ENCODE measurements at places on chromosomes 12 and 14. TPM values are rescaled to one million over a fixed set of nuclear protein-coding genes. Genes with fewer than 3 reads are reported as not detected.

The AREL1 gene
- polyA plus RNA-seq: 17.7 TPM

The KRT71 gene
- polyA plus RNA-seq: not detected

The RASAL1 gene
- 0.28 TPM for polyA plus RNA-seq

The ANG gene
- 3.1 TPM for polyA plus RNA-seq

The GPD1 gene
- 17.8 TPM for polyA plus RNA-seq

The SIX6 gene
- not detected for polyA plus RNA-seq

The TCL1A gene
- 0.70 TPM for polyA plus RNA-seq

The TESPA1 gene
- polyA plus RNA-seq: 1.1 TPM

- DNase-seq: no peak
Measured at GRCh38 chr12:27967551-27968054, 4.9 kb downstream of the PTHLH start.

GRCh38 chr14:75531660-75532317, 9.5 kb downstream of the BATF start:
- DNase-seq: no peak

DNA sequence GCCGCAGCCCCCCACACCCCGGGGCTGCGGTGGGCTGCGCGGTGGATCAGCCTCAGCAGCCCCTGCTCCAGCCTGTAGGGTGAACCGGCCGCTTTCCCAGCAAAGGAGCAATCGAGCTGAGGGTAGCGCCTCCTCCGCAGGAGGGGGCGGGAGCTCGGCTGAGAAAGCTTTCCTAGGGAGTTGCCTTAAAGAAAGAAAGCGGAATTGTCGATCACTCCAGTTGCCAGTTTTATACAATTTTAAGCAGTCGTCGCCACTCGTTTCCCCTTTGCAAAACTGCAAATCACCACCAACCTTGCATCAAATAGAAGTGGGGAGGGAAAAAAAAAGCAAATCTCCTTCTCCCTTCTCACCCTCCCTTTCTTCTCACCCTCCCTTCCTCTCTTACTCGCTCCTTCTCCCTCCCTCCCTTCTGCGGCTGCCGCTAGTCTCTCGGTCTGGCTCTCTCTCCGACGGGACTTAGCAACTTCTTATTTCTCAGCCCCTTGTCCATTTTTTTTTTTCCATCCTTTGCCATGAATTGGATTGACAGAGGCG, at the start of gene PDE3A:
Gene PDE3A, plus strand, starts transcription at position 424 of the 537 bp plus-strand sequence. CDS start 748 bp downstream, outside the sequence.
- peak; percentile 80 for DNase-seq

DNA sequence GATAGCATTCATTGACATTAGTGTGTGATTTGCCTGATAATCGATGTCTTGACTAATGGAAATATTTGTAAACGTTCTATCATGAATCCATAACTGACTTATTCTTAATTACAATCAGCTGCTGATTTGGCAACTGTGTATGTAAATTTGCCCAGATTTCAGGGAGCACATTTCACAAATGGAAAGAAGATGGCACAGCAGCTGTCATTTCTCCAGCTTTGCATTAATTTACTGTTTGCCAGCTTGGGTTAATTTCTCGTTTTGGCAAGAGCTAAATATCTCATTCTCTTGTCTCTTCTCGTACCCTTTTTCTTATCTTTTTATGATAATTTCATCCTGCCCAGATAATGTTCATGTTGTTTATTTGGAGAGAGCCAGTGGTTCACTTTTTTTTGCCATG, 22.9 kb downstream of the TDP1 start:
- no peak for DNase-seq

GRCh38 chr14:64209444-64210131, 84.6 kb downstream of the ESR2 start:
- peak; percentile 64 for DNase-seq

- DNase-seq: no peak
Measured at GRCh38 chr12:51911788-51912711, 4.7 kb downstream of the ACVRL1 start.

DNA sequence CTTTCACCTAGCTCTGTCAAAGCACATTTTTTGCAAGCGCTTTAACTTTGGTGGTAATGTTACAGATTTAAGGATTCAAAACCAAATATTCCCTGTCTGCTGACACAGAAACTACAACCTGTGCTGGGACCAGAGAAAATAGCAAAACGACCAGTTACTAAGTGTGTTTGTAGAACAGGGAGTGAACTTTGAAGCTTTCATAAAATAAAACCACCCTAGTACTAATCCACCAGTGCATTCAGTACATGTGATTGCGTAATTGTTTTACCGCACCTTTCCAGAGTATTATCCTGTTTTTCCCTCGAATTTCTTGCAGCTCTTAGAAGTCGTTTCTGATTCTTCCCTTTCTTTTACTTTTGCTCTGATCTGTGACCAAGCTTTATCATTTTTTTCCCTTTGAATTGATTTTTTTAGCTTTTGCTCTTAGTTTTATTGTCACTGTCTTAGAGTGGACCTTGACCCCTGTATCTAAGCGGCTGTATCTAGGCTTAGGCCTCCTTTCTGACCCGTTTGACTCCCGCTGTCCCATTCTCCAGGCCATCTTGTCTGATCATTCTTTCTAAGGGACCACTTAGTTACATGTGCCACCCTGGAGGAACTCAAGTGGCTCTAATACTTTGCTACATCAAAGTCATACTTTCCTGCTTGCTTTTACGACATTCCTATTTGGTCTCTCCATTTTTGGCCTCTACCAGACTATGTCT, 429.4 kb downstream of the PCNX1 start:
- no peak for DNase-seq

- DNase-seq: no peak
Measured at GRCh38 chr12:115953450-115953849, 324.0 kb downstream of the MED13L start.

DNA sequence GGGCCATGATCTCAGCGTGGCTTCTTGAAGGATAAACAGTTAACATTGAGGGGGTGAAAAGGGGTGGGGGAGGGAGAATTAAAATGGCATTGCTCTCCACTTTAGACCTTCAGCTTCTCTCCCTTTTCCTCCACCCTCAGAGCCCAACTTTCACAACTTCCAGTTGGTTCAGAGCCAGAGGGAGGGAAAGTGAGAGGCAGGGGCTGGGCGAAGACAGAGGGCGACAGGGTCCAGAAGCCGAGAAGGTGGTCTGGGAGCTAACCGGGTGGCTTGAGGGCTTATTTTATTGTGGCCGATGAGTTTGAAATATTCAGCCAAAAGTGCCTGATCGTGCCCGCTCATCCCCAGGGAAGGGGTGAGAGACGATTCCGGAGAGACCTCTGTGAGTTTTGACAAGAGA, 4.1 kb downstream of the BMP4 start:
- DNase-seq: no peak

- peak; percentile 54 for DNase-seq
Measured at GRCh38 chr14:64879635-64880220, at the start of gene SPTB. SPTB (minus strand) TSS chr14:64879907; CDS start chr14:64823094, 56,813 bp downstream.

DNA sequence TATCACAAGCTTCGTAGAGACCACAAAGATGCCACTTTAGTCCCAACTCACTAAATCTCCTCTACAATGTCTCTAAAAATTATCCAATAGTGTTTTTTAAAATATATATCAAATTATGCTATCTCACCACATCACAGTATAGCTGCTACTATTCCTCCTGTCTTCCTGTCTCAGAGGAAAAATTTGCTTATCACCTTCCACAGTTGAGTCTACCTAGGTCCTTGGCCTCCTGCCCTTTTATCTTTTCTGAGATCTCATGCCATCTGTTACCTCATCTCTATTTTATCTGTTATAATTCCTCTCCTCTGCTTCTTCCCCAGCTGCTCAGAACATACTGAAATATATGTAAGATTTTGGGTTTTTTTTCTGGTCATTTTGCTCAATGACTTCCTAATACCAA, 568.2 kb downstream of the DIO2 start:
- no peak for DNase-seq

- DNase-seq: peak; percentile 54
Measured at GRCh38 chr14:58862416-58863160, 224.8 kb downstream of the DACT1 start.

DNA sequence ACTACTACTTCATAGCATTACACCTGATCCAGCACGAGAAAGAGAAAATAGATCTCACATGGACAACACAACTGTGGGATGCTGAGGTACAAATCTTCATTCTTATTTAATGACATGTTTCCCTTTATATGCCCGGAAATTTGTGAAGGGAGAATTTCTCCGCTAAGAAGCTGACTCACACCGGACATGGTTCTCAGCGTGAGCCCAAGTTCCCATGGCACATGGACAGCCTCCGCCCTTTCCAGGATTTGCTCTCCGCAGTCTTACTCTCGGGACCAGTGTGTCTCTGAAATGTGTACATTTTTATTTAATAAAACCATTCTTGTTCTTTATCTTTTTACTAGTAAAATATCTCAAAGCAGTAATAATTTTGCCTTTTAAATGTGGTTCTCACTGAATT, 1154.8 kb downstream of the TMEM121 start:
- no peak for DNase-seq

DNA sequence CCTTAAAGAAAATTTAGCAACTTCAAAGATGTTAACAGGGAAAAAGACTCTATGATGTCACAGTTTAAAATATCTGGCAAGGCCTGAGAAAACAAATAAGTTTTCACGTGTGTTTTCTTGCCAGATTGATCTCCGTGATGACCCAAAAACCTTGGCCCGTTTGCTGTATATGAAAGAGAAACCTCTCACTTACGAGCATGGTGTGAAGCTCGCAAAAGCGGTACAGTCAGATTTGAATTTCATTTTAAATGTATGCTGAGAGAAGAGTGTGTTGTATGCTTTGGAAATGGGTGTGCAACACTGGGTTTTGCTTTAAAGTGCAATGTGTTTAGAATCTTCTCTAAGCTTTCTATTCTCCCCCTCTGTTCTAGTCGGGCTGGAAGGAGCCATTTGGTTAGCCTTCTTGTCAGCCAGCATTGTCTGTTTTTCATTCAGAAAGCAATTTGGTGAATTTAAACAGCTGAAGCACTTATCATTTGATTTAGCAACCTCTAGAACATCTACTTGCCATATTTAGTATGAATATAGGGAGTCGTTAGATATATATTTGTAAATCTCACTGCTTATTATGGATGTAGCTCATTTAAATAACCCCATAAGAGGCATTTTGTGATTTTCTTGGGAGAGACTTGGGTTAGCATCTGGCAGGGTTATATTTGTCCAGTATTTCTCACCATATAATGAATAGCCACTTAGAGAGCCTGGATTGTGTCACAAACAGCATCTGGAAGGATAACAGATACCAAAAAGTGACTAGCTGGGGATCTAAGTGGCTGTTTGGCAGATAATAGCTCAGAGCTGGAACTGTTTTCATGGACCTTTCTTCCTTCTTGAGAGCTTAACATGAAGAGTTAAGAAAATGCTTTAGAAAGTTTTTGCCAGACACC, 35.5 kb downstream of the GPHB5 start:
- DNase-seq: no peak

- DNase-seq: no peak
Measured at GRCh38 chr12:54708826-54709225, 60.7 kb upstream of the DCD start.

DNA sequence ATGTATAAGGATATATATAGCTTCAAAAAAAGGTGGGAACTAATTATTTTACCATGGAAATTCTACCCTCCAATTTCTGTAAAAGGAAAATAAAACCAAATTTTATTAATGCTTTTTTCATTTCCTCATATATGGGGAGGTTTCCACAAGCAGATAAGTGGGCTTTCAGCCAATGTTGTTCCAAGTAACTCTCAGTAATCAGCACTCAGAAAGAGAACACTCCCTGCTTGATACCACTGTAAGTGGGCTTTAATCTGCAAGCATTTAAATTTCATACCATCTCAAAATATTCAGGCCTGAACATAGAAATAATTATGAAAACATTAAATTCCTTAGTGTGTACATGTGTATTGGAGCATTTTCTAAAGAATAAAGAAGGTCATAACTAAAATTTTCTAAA, 827.6 kb downstream of the C12orf50 start:
- DNase-seq: no peak

DNA sequence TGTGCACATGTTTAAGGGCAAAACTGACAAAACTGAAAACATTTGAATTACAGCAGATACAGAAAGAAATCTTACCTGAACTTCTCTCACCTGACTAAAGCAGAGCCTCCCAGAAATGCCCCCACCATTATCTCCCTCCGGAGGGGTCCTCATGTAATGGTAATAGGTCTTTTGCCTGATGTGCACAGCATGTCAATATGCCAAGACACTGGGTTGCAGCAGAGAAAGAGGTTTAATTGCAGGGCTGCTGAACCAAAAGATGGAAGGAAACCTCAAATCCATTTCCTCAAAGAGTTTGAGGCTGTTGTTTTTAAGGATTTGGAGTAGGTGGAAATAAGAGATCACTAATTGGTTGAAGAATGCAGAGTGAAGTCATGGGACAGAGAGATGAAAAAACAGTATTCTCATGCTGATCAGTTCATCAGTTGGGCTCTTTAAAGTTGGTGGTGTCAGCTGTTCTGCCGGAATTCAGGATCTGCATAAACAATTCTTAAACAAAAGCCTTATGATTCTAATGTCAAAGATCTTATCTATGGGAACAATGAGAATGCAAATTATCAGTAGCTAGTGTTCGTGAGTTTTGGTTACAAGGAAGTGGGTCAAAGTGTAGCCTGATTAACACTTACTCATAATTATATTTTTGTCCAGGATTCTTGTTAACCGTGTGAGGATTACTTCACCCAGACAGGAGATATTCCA, 18.2 kb downstream of the ANG start:
- DNase-seq: no peak

DNA sequence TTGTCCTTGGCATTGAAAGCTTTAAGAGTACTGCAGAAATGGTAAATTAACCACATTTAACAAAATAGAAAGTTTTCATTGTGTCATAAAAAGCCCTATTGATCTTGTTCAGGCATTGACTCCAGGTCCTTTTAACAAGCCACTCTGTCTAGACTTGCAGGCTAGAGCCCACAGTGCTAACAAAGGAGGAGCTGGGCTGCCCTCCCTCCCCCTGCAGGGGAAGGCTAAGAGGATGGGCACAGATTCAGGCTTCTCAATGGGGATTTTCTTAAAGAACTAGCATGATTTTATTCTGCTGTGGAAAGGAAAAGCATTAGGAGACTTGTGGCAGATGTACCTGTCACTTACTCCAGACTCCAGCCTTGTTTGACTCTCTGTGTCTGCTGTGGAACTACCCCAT, 463.6 kb downstream of the NRXN3 start:
- DNase-seq: no peak

- DNase-seq: no peak
Measured at GRCh38 chr12:31298515-31298910, 27.4 kb downstream of the SINHCAF start.
